ENCODE measurements at places on chromosomes 13 and 19.

DNA sequence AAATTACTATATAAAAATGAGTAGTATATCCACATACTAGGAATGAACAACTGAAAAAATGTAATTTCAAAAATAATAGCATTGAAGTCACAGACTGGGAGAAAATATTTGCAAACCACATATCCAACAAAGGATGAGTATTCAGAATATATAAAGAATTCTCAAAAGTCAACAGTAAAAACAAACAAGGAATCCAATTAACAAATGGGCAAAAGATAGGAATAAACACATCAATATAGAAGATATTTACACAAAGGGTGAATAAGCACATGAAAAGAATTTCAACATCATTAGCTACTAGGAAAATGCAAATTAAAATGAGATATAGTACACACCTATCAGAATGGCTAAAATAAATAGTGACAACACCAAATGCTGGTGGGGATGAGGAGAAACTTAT lies 37.0 kb downstream of the MYCBP2 start:
- no peak for DNase-seq

DNA sequence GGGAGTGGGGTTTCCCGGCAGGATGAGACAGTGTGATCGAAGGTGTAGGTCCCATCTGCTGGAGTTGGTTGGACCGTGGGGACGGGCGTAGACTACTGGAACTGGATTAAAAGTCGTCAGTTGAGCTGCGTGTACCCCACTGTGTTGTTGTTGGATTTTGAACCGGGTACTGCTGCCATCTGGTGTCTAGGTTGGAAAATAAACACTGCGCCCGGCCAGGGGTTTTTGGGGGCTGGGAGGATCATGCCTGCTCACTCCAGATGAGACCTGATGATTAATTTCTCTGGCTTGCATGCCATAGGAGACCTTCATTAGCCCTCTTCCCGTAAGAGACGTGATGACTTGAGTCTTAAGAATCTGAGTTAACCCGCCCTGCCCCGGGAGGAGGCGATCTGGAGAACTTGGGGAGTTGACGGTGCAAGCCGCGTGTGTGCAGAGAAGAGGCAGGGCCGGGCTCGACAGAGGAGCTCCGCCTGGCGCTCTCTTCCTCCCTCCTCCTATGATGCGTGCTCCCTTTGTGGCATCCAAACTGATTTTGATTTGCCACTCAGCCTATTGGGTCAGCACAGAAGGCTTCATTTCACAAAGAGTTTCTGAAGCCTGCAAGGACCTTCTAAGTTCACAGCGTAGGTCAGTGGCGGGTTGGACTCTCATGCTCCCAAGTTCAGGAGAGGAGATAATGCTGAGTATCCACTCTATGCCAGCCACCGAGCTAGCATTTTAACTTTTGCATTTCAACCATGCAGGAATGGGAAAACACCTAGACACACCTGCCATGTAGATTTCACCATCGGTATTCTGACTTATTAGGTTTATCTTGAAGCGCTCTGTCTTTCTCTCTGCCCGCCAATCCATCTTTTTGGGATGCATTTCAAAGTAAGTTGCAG lies 2.7 kb downstream of the UHRF1 start:
- DNase-seq, result peak; percentile 74

- DNase-seq, result no peak
These were observed 52.5 kb downstream of the SPACA7 start for GRCh38 chr13:112428704-112429103.

DNA sequence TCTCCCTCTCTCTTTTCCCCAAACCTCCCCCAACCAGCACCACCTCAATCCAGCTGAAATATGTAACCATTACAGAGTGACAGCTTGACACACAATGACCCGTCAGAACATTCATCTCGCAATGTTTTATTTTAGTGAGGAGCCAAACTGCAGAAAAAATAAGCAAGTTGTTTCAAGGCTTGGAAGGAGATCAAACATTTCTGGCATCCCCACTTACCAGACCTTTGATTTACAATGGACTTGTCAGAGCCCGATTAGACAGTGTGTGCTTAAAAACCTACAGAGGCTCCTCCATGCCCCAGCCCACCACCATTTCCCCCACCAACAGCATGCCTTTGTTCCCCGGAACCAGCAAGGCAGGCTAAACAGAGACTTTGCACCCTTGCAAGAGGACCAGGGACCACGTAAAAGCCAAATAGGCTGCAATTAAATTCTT lies 382.8 kb upstream of the ZNF507 start:
- DNase-seq, result no peak

DNA sequence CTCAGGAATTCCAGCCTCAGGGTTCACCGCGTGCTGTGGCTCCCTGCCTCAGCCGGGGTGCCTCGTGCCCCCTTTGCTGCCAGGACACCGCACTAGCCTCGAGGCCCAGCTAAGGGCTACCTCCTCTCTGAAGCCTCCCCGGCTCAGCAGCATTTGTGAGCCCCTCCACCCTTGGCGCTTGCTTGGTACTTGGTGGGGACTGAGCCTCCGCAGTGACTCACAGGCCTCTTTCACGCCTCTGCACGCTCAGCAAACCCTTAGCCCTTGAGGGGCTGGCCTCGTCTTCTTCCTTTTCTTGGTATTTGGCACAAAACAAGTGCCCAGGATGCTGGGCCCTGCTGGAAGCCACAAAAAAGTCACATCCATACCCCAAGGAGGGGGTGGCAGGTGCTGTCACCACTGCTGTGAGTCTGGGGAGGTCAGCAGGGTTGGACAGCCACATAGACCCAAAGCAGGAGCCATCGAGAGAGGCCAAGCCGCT lies 85.4 kb upstream of the TM9SF2 start:
- DNase-seq, result no peak

- no peak for DNase-seq
These were observed 56.4 kb upstream of the MBNL2 start for GRCh38 chr13:97165502-97166425.

DNA sequence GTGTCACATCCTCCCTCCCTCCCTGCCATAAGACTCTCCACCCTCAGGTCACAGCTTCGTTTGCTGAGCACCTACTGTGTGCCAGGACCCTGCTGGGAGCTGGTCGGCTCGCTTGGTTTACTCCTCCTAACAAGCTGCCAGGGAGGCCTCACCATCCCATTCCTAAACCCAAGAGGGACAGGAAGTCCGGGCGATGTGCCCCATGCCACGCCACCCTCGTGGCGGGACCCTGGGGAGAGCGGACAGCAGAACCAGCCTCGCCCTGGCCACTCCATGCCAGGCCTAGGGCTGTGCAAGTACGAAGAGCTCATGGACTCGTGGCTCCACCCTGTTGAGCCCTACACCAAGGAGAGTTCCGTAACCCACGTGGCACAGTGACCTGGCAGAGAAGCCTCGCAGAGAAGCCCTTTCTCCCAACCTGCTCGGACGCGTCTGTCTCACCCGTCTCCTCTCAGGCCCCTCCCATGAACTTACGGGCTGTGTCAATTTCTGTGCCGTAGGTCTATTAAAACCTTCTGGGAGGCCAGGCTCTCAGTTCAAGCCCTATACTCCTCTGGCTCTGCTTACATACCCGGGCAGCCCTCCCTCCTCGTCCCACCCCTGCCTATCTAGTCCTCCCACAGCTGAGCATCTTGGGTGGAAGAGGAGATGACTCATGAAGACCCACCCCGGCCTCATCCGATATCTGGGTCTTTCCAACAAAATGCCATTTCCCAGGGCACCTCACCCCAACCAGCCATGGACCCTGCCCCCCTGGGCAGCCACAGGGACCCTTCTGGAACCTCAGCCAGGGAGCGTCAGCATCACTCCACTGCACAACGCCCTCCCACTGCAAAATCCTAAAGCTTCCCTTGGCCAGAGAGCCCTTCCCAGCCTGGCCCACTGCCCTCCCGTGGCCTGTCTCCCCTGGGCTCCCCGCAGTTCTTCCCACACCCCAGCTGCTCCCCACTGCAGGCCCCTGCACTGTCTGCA lies 2.6 kb downstream of the UBXN6 start:
- DNase-seq, result no peak

DNA sequence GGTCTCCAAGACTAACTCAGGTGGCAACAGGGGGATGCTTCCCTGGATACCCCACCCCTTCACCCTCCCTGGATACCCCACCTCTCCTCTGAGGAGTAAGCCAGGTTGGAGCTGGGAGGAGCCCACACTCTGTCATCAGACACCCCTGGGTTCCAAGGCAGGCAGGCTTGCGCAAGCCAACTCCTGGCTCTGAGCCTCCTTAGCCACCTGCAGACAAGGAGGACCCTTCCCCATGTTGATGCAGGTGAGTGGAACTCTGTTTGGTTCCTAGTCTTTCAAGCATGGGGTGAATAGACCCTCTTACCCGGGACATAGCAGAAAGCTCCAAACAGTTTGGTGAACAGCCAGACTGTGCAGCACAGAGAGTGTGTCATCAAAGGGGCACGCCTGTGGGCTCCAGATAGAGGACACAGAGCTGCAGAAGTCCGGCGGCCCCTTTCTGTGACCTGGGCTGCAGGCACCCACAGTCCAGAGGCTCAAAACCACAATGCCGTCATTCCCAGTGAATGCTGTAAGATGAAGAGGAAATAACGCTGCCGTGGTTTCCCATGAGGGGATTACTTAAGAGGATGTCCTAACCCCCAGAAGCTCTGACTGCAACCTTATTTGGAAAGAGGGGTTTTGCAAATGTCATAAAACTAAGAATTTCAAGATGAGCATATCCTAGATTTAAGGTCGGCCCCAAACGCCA lies 12.1 kb upstream of the HAS1 start:
- no peak for DNase-seq

DNA sequence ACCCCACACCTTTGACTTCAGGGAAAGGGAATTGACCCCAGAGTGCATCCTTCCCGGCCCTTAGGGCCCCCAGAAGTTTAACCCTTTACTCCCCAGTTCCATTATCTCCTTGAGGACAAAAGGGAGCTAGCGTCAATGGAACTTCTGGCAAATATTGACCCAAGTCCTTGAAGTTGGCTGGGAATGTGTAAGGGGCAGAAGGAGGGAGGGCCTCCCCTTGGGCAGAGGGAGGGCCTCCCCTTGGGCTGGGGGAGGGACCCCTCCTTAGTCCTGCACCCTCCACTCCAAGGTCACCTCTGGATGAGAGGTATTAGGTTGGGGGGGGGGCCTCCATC lies 3.0 kb upstream of the TMEM59L start:
- DNase-seq, result no peak
